IMR-90 (cell line): ENCODE measurements at places on chromosomes 12 and 14.

- H3K27ac ChIP-seq: no peak overlapping the region
- DNase-seq: peak; percentile 72
- no peaks in the 10 kb centered on the region for H3K36me3 ChIP-seq
- H3K27me3 ChIP-seq: no peaks in the 10 kb centered on the region
- H3K4me1 ChIP-seq: no peaks in the 10 kb centered on the region; the same call in 1 of the 2 replicates
These were observed 77.3 kb downstream of the SNAPC1 start for GRCh38 chr14:61839507-61839906.

DNA sequence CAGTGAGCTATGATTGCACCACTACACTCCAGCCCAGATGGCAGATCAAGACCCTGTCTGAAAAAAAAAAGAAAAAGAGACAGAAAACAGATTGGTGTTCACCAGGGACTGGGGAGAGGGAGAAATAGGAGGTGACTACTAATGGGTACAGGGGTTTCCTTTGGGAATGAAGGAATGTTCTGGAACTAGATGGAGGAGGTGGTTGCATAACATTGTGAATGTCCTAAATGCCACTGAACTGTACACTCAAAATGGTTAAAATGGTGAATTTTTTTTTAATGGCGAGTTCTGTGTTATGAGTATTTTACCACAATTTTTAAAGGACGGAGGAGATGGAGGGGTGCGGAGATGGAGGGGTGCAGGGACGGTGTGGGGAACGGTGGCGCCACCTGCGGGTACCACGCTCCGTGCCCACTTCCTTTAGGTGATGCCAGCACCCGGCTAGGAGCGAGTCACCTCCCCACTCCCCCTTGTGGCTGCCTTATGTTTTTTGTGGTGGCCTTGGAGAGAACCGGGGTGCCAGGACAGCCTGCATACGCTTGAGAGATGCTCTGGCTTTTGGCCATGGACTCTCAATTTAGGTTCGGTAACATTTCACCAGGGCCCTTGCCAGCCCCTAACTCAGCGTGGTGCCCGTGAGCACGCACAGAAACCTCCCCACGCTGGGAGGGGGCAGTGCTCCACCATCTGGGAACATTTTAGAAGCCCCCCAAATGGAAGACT is 16.1 kb downstream of the UBC start:
- H3K4me3 ChIP-seq: no peak overlapping the region
- H3K36me3 ChIP-seq: no peaks in the 10 kb centered on the region
- no peak for DNase-seq

DNA sequence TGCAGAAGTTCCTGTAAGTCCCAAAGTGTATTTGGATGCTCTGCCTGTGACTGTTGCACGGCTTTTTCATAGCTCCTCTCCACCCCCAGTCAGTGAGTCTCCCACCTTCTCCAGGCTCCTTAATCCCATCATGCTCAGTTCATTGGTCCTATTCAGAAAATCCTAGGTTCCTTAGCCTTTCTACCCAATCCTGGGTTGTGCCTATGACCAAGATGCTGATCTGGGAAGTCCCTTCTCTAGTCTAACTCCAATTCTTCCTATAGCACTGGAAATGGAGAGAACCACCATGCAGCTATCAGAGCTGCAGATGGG is 7.7 kb downstream of the CISTR start:
- H3K27ac ChIP-seq: no peak overlapping the region
- H3K4me1 ChIP-seq: no peaks in the 10 kb centered on the region
- peaks cover 65% of the 10 kb centered on the region for H3K27me3 ChIP-seq
- no peak overlapping the region for H3K4me3 ChIP-seq

GRCh38 chr12:95967301-95967700 is 24.2 kb downstream of the AMDHD1 start:
- H3K4me3 ChIP-seq: no peak overlapping the region
- no peaks in the 10 kb centered on the region for H3K4me1 ChIP-seq
- H3K27me3 ChIP-seq: peaks cover 2% of the 10 kb centered on the region; the same call in 1 of the 2 replicates

- peaks cover under 1% of the 10 kb centered on the region; the same call in 1 of the 2 replicates for H3K27me3 ChIP-seq
- no peak for DNase-seq
- H3K4me3 ChIP-seq: no peak overlapping the region
- H3K4me1 ChIP-seq: no peaks in the 10 kb centered on the region; the same call in 1 of the 2 replicates
- H3K27ac ChIP-seq: no peak overlapping the region
These were observed 37.2 kb upstream of the TDRD9 start for GRCh38 chr14:103890821-103891666.

GRCh38 chr12:124835656-124836410 is 27.8 kb downstream of the SCARB1 start:
- H3K36me3 ChIP-seq: no peaks in the 10 kb centered on the region
- no peak for DNase-seq
- H3K27me3 ChIP-seq: no peaks in the 10 kb centered on the region
- no peak overlapping the region for H3K27ac ChIP-seq

GRCh38 chr12:122028905-122029560 is 7.3 kb downstream of the BCL7A start:
- DNase-seq: no peak
- H3K36me3 ChIP-seq: no peaks in the 10 kb centered on the region
- H3K4me1 ChIP-seq: peaks cover 4% of the 10 kb centered on the region
- no peaks in the 10 kb centered on the region for H3K27me3 ChIP-seq

DNA sequence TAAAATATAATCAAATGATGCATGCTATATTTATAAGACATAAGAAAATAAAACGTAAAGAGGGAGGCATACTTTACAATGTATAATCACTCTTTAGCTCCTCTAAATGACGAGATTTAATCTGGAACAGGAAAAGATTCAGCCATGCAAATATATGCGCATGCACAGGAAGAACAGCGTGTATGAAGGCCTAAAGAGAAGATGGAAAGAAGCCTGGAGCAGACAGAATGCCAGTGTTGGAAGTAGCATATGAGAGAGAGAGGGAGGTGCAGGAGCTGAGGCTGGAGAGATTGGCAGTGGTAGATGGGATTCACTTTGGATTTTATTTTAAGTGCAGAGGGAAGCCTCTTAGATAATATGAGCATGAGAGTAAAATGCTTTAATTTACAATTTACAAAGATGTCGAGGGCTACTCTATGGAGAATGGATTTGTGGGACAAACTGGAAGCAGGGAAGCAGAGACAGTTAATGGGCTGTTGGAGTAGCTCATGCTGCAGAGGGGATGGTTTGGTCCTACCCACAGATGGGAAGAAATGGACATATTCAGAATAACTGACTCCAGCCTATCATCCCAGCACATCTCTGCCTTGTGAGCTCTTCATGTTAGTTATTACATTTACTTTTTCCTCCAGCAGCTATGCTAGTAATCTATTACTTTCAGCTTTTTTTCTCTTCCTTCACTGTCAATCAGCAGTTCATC is 411.1 kb downstream of the TMTC2 start:
- H3K4me3 ChIP-seq: no peak overlapping the region
- no peak for DNase-seq
- H3K27me3 ChIP-seq: no peaks in the 10 kb centered on the region
- H3K4me1 ChIP-seq: no peaks in the 10 kb centered on the region

GRCh38 chr14:41805633-41806032 is 199.0 kb downstream of the LRFN5 start:
- H3K36me3 ChIP-seq: no peaks in the 10 kb centered on the region
- no peak overlapping the region for H3K27ac ChIP-seq
- no peaks in the 10 kb centered on the region for H3K27me3 ChIP-seq

- H3K4me3 ChIP-seq: no peak overlapping the region
- DNase-seq: peak; percentile 75
- no peaks in the 10 kb centered on the region for H3K36me3 ChIP-seq
These were observed 11.8 kb upstream of the TUBA1C start for GRCh38 chr12:49253033-49253623.

- no peak overlapping the region for H3K27ac ChIP-seq
- no peaks in the 10 kb centered on the region for H3K36me3 ChIP-seq
- peaks cover 3% of the 10 kb centered on the region; the same call in 1 of the 2 replicates for H3K27me3 ChIP-seq
These were observed 113.0 kb upstream of the RAP1B start for GRCh38 chr12:68497702-68498101.

DNA sequence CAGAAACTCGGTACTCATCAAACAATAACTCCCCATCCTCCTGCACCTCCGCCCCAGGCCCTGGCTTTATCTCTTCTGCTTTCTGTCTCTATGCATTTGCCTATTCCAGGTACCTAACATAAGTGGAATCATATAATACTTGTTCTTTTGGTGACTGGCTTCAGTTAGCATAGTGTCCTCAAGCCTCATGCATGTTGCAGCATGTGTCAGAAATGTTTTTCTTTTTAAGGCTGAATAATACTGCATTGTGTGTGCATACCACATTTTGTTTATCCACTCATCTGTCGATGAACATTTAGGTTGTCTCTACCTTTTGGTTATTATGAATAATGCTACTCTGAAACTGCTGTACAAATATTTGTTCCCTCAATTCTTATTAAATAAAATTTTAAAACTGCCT is 117.1 kb downstream of the KICS2 start:
- H3K27me3 ChIP-seq: no peaks in the 10 kb centered on the region
- no peak overlapping the region for H3K4me3 ChIP-seq
- no peak overlapping the region for H3K27ac ChIP-seq
- H3K36me3 ChIP-seq: peaks cover 24% of the 10 kb centered on the region

GRCh38 chr12:83156815-83157214 is 470.1 kb downstream of the TMTC2 start:
- H3K27ac ChIP-seq: no peak overlapping the region
- H3K27me3 ChIP-seq: no peaks in the 10 kb centered on the region
- H3K36me3 ChIP-seq: no peaks in the 10 kb centered on the region

DNA sequence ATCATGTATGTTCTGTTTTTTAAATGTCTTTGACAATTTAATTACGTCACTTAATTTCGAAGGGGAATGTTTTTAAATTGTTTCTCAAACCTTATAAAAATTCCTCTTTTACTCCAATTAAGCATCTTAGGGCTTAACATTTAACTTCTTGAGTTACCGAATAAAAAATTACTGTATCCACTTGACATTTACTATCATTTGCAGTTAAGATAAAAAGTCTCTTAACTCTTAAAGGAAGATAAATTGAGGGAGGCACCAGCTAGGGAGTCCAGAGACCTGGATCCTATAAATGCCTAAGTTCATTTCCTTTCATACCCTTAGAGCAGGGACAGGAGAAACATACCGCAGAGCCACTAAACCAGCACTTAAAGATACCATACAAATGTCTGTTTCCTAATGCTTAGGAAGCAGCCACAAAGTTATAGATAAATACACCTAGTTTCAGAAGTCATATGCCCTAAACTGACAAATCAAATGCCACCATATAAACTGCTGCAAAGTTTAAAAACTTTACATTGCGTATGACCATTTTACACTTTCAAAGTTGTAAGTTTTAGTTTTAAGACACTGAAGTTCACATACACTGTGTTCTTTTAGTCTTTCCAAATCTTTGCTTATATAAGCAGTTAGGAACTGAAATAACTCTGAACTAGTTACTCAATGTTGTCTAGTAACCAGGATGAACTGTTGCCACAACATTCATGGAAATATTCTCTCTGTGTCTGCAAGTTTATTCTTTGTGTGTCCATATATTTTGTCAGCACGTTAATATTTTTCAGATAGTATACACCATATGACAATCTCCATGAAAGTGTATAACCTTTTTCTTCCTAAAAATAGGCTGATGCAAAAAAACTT is 71.2 kb downstream of the GALNT4 start:
- no peaks in the 10 kb centered on the region for H3K36me3 ChIP-seq
- no peak overlapping the region for H3K4me3 ChIP-seq
- H3K27ac ChIP-seq: peak overlapping the region; percentile 54; the same call in 1 of the 2 replicates
- peaks cover 22% of the 10 kb centered on the region for H3K4me1 ChIP-seq
- DNase-seq: peak; percentile 85

- H3K4me1 ChIP-seq: peaks cover 1% of the 10 kb centered on the region; the same call in 1 of the 2 replicates
- no peak for DNase-seq
- H3K4me3 ChIP-seq: no peak overlapping the region
- H3K27ac ChIP-seq: no peak overlapping the region
- H3K27me3 ChIP-seq: peaks cover 9% of the 10 kb centered on the region
These were observed 47.5 kb downstream of the PRKCH start for GRCh38 chr14:61368781-61369453.

GRCh38 chr12:93430280-93430679 is 11.5 kb downstream of the UBE2N start:
- no peaks in the 10 kb centered on the region for H3K36me3 ChIP-seq
- no peak overlapping the region for H3K4me3 ChIP-seq
- DNase-seq: no peak
- peaks cover 24% of the 10 kb centered on the region for H3K4me1 ChIP-seq

DNA sequence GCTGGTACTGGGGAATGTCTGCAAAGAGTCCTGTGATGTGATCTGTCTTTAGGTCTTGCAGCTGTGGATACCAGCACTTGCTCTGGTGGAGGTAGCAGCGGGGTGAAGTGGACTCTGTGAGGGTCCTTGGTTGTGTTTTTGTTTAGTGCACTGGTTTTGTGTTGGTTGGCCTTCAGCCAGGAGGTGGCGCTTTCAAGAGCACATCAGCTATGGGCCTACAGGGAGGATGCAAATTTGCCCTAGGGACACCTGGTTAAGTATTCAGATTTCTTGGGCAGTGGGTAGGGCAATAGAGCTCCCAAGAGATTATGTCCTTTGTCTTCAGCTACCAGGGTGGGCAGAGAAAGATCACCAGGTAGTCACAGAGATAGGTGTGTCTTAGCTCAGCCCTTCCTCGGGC is 63.8 kb downstream of the PTGER2 start:
- DNase-seq: no peak
- no peaks in the 10 kb centered on the region for H3K36me3 ChIP-seq

- H3K27me3 ChIP-seq: no peaks in the 10 kb centered on the region
- no peak for DNase-seq
- no peaks in the 10 kb centered on the region for H3K36me3 ChIP-seq
- no peak overlapping the region for H3K4me3 ChIP-seq
- no peaks in the 10 kb centered on the region for H3K4me1 ChIP-seq
These were observed 237.2 kb upstream of the SYT10 start for GRCh38 chr12:33676866-33677265.
